ENCODE measurements at places on chromosomes 7 and 10. TPM values are rescaled to one million over a fixed set of nuclear protein-coding genes. Genes with fewer than 3 reads are reported as not detected.

EGR2 gene
- total RNA-seq = 14.2 TPM

STOX1 gene
- total RNA-seq = 8.8 TPM

PDGFA gene
- 1.0 TPM for total RNA-seq

OR2A42 gene
- total RNA-seq = not detected

DNA sequence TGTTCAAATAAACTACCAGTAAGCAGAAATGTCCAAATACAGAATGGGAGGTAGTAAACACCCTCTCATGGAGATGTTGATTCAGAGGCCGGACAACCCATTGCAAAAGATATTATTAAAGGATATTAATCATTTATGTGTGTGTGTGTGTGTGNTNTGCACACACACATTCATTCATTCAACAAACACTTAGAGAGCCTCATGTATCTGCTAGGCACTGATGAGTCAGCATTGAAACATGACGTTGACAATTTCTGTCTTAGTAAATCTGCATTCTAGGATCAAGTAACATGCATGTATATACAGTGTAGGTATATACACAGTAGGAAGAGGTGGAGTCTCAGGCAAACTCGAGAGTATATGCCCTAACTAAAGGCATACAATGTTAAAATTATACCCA is 187.0 kb downstream of the ZNF365 start:
- DNase-seq = no peak

- no peak for DNase-seq
Observed at GRCh38 chr10:129967579-129968019, 3.5 kb upstream of the EBF3 start.

DNA sequence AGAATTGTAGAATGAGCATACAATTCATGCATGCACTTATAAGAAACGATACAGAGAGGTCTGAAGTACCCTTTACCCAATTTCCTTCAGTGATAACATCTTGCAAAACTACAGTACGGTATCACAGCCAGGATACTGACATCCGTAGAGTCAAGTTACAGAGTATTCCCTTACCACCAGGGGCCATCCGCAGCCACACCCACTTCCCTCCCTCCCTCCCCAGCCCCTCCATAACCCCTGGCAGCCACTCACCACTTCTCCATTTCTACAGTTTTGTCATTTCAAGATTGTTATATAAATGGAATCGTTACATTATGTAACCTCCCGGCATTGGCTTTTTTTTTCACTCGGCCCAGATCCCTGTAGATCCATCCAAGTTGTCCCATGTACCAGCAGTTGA is 113.6 kb upstream of the RET start:
- no peak for DNase-seq

DNA sequence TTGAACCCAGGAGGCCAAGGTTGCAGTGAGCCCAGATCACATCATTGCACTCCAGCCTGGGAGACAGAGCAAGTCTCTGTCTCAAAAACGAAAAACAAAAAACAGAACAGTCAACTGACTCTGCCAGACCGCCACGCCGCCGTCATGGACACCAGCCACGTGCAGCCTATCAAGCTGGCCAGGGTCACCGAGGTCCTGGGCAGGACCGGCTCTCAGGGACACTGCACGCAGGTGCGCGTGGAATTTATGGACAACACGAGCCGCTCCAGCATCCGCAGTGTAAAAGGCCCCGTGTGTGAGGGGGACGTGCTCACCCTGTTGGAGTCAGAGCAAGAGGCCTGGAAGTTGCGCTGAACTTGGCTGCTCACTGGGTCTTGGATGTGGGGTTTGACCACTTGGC is 470.0 kb downstream of the CALN1 start:
- no peak for DNase-seq

DNA sequence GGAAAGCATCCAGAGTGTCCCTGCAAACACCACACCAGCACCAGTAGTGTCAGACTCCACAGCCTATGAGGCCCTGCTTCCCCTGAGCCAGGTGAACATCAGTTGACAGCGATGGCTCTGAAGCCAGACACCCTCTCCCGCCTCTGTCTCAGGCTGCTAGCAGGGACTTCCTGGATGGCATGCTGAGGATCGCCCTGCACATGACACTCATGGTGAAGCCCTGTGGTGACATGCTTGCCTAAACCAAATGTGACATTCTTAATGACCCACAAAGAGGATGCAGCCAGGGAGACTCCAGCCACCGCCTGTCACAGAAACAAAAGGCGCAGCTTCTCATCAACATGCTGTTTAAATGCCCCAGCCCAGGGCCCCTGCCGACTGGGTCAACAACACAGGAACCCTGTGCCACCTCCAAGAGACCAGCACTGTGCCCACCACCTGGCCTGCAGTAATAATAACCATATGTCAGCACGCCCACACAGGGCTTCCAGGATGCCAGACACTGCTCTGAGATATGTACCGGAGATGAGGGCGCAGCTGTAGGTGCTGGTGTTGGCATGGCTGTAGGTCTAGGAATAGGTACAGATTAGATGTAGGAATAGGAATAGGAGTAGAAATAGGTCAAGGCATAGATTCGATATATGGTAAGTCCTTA is 81.3 kb downstream of the GRID1 start:
- no peak for DNase-seq

DNA sequence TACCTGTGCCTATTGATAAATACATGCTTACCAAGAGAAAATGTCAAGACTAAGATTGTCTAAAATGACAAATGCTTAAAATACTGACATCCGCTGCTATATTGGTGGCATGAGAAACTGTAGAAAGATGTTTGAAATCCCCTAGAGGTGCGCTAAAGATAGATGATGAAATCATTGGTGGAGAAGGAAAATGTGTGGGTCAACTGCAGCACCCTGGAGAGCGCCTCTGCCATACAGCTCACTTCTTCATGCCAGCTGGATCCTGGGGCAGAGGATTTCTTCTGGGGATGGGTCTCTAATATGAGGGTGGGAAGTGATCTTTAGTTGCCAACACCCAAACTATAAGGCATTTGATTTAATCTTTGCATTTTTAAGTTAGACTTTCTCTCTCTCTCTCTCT is 680.4 kb upstream of the POM121L12 start:
- DNase-seq = no peak

GRCh38 chr10:128566361-128566968 is 440.2 kb upstream of the MKI67 start:
- no peak for DNase-seq
